Left renal pelvis (tissue), 4 donors: ENCODE measurements at places on chromosomes 13 and 19.

DNA sequence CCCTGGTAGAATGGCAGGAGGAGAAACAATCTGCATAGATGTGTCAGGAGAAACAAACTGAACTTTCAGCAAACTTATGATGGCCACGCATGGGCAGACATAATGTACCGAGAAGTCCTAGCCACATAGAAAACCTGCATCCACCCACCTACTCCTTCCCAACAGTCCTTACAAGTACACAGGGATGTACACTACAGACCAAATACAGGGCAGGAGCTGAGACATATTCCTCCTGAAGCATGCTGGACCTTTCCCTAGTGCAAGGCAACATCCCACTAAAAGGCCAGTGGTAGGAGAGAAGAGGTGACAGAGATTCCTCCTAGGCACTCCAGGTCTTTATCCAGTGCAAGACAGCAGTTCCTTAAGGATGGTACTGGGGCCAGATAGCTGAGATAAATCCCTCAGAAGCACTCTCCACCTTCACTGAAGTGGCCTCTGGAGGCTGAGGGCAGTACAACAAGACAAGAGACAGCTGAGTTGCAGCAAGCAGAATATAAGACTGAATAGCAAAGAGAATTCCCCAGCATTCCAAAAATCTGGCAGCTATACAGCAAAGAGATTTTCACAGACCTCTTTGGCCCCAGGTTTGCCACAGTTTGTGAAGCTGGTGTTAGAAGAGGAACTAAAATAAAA is 18.3 kb downstream of the VWA8 start:
- DNase-seq = no peak

DNA sequence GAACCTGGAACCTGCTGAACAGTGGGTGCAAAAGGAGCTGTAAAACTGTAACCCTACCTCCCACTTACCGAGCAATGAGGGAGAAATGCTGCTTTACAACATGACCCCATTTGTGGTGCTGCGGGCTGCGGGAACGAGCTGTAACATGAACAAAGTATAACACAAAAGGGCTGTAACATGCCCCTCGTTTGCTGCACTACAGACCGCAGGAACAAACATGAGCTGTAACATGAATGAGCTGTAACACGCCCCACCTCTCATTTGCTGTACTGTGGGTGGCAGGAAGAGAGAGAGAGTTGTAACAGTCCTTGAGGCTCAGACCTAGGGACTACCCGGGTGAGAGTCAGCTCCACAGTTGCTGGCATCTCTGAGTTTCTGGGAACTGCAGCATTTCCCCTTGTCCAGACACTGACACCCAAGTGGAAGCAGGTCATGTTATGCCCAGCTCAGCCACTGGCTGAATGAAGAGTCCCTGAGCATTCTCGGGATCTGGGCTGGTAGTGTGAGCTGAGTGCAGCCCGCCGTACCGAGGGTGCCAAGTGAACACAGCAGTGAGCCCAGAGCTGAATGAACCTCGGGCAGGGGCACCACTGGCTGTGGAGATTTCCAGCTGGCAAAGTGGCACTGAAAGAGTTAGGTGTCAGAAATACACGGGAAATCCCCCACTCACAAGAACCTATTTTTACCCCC is 1385.3 kb upstream of the SPRY2 start:
- no peak for DNase-seq

DNA sequence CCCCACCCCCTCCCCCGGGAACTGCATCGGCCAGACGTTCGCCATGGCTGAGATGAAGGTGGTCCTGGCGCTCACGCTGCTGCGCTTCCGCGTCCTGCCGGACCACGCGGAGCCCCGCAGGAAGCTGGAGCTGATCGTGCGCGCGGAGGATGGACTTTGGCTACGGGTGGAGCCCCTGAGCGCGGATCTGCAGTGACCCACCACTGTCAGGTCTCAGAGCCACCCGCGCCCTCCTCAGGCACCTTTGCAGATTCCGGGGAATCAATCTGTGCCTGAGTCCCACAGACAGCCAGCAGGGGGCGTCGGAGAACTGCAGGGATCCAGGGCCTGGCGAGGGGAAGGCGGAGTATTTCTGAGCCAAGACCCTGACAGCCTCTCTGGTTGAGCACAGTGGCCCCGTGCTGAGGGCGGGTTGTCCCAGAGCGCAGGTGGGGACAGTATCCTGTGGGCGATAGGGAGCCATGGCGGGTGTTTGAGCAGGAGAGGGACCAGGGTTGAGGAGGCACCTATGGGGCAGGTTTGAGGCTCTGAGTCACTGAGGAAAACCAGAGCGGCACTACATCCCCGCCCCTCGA is 30.4 kb upstream of the CYP4F8 start:
- peak; percentile 45 for DNase-seq

GRCh38 chr19:11288349-11288748 is 7.6 kb upstream of the TSPAN16 start:
- no peak for DNase-seq

DNA sequence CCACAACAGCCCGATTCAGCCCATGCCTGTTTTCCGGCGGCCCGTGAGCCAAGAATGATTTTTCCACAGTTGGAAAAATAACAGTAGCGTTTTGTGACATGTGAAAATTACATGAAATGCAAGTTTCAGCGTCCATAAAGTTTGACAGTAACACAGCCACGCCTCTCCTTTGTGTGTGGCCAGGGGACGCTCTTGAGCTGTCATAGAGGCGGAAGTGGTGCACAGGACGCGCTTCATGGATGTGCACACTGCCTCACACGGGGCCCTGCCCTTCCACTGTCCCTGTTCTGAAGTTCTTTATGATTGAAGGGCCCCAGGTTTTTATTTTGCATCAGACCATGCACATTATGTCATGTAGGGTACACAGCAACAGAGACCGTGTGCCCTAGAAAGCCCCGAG is 12.4 kb upstream of the ELAVL1 start:
- DNase-seq = no peak

DNA sequence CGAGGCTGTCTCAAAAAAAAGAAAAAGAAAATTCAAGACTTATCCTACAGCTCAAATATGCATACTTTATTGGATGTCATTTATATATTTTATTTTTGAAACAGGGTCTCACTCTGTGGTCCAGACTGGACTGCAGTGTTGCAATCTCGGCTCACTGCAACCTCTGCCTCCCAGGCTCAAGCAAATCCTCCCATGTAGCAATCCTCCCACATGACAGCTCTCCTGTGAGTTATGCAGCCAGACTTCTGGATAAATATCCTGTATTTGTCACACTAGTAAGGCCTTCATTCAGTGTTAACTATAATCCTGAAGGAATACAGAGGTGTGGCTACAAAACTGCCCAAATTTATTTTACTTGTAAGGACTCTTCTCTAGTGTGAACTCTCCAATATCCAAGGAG is 7.2 kb downstream of the ZNF552 start:
- no peak for DNase-seq

DNA sequence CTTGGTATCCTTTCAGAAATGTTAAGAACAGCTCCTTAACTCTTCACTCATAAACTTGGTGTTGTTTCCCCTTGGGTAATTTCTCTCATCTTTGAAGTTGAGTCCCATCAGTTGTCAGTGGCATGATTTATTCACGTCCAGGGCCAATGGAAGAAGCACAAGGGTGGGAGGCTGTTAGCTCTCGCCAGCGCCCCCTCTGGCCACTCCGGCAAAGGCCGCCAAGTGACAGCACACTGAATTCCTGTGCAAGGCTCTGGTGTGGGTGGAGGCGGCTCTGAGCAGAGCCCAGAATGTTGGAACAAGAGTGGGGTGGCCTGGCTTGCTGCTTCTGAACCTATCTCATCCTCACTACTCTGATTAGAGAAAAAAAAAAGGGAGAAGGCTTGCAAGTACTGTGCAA is 13.1 kb upstream of the MEDAG start:
- DNase-seq = no peak

DNA sequence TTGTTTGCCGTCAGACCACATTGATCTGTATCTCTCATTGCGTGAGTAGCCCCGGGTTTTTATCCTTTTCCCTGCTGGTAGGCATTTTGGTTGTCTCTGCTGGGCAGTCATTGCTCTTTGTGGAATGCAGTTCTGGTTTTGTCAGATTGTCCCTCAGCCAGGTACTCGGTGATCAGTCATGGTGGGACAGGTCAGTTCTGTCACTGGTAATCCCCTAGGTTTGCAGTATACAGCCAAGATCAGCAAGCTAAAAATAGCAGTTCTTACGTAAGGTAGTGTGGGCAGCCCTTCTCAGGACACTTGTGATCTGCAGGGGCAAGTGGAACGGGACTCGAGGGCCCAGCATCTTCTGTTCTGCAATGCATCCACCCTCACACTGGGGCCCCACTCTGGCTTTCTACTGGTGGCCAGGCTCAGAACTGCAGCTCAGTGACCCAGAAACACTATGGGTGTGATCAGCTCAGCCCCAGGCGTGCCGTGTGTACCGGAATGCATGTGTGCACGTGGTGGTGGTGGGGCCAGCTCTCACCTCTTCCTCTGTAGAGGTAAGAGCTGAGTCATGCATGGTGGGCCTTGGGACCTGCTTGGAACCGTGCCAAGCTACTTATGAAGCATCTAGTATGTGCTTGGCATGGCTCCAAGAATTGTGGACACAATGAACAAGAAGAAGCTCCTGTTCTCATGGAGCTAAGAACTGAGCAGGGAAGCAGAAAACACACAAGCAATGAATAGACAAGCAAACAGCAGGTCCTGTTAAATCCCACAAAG is 6.3 kb downstream of the PLEKHF1 start:
- DNase-seq = no peak

DNA sequence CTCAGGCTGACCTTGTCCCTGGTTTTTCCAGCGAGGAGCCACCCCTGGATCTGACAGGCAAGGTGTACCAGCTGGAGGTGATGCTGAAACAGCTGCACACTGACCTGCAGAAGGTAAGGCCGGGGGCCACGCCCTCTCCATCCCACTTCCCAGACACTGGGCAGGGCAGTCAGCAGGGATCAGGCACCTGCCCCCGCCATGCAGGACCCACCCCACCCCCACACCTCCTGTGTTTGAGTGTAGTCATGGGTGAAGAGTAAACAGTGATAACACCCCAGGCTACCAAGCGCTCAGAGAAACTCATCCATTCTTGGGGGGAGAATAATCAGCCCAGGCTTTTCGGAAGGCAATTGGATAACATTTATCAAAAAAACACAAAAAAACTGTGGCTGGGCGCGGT is 19.9 kb downstream of the DPF1 start:
- no peak for DNase-seq

DNA sequence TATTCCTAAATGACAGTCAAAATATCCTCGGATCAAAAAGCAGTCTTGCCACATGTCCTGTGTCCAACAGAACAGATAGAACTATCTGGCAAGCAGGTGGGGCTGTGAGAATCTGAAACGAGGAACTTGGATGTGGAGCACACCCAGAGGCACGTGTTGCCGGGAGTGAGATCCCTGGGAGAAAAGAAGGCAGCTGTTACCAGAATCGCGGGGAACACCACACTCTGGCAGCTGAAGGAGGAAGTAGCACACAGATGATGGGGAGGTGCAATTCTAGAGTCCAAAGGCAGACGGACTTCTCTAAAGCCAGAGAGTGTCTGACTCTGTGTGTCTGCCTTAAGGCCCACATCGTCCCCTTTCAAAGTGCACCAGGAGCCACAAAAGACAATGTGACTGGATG is 22.3 kb downstream of the SLC7A1 start:
- DNase-seq = no peak

DNA sequence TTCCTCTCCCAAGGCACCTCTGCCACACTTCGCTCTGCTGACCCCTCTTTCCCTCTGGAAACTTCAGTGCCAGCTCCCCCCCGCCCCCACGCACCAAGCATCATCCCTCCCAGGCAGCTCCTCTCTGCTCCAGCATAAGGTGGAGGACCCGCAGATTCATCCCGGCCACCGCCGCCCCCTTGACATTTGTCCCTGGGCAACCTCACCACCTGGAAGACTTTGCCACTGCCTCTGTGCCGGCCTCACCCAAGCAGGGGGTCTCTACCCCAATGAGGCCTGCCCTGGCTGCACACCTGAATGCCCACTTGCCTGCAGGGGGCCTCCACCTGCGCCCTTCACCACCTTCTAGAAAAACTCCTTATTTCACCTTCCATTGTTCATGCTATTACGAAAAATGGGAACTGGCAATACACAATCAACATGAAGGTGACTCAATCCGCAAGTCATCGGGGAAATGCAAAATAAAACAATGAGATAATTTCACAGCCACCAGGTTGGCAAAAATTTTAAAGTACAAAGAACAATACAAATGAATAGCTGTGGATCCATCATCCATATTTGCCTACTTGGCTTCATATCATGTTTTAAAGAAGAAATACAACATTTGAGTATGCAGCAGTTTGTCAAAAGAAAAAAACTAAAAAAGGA is 21.9 kb downstream of the CCNE1 start:
- DNase-seq = no peak

GRCh38 chr13:91112201-91112923 is 235.1 kb upstream of the MIR17HG start:
- no peak for DNase-seq

GRCh38 chr19:2338055-2338615 is 9.7 kb downstream of the SPPL2B start:
- DNase-seq = no peak

DNA sequence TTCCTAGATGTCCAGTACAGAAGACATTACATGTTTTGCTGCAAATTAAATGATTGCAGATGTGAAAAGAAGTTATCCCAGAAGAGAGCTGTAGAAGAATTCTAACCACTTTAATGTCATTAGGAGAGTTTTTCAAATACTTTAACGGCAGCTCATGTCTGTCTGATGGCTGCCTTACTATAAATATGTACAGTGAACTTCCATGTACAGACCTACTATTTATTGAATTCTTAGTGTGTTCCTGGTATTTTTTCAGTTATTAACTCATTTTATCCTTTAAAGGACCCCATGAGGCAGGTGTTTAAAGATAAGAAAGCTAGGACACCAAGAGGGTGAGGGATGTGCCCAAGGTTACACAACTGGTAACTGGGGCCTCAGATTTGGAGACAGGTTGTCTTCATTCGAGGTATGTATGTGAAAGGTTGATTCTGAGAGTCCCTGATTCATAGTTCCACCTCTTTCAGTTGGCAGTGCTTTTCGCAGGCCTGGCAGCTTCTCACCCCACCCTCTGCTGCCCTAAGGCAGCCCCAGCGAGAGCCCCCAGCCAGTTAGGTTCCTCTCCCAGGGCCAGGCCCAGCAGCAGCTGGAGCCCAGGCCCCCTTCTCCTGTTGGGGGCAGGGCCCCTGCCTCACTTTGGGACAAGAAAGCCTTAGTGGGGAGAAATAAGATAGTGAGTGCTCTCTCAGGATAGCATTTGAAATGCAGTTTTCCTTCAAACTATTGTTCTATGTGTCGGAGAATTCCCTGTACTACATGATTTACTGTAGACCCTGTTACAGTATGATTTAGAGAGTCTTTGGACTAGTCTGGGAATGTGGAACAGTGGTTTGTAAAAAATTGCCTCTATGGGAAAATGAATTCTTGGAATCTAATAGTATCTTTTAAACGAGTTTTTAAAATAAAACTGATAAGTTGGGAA is 67.7 kb upstream of the TEX29 start:
- DNase-seq = no peak

DNA sequence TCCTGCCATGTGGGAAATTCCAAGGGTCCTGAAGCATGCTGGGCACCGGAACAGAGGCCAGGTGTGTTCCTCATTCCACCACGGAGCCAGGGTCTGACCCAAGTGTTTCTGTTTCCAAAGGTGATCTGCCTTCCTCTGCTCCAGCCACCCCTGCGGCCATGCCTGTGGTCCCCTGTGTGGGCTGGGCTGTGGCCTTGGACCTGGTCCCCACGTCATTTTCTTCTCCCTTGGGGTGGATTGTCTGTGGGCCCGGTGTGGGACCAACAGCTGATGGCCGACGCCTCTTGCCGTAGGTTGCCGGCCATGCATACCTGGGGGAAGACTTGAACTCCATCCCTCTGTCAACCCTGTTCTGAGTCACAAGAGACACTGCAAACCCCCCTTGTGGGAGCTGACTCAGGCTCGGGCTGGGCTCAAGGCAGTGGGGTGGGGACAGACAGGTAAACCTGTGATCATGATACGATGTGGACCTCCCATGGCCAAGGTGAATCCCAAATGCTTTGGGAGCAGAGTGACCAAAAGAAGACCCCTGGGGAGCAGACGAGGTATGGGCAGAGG is 35.0 kb downstream of the ATP11A start:
- DNase-seq = no peak
